ENCODE measurements at places on chromosomes 5 and 9.

- no peak for DNase-seq
Observed at GRCh38 chr5:36298552-36298951, 3.1 kb downstream of the RANBP3L start.

DNA sequence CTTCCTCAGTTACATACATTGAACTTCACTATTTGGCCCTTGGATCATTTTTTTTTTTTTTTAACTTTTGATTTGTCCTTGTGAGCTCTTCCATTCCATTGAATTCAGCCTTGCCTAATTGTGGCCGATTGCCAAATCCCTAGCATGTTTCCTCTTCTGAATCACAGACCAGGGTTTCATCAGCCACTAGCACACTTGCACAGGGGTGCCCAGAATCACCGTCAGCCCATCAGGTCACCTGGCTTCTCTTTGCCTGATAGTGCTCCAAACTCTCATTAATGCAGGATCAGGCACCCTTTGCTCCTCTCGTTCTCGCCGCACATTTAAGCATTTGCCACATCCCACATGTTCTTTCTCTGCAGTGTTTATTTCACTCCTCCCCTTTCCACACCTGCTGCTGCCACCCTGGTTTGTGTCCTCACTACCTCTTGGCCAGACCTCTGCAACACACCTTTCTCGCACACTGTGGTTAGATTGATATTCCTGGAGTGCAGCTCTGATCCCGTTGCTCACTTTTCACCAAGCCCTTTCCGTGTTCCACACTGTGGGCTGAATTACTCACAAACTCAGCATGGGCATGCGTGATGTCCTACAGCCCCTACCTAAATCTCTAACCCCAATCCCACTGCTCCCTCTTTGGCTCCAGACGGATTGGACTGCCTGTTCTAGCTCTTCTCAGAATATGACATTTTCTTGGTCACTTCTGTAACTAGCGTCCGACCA lies 9.8 kb downstream of the PIK3R1 start:
- no peak for DNase-seq

GRCh38 chr5:135993880-135994636 lies 34.7 kb upstream of the TGFBI start:
- DNase-seq = no peak

- no peak for DNase-seq
Observed at GRCh38 chr5:38554403-38554802, 2.0 kb downstream of the LIFR start.

- no peak for DNase-seq
Observed at GRCh38 chr9:113570749-113571711, 107.5 kb downstream of the RGS3 start.

DNA sequence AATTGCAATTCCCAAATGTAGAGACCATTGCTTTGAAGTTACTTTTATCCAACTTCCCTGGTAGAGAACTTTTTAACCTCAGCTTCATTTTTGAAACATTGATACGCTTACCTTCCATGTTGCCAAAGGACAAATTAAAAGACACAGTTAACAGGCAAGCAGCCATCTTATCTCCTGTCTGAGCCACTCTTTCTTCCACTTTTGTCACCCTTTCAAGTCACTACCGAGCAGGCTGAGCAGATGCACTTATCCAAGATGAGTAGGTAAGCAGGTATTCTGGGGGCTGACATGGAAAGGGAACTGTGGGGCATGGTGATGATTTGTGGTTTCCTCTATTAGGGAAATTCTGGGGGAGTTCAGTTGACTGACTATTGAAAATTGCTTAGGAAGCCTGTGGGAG lies 66.7 kb downstream of the DOCK2 start:
- DNase-seq = no peak

- no peak for DNase-seq
Observed at GRCh38 chr5:96001262-96001661, 39.6 kb upstream of the ELL2 start.

DNA sequence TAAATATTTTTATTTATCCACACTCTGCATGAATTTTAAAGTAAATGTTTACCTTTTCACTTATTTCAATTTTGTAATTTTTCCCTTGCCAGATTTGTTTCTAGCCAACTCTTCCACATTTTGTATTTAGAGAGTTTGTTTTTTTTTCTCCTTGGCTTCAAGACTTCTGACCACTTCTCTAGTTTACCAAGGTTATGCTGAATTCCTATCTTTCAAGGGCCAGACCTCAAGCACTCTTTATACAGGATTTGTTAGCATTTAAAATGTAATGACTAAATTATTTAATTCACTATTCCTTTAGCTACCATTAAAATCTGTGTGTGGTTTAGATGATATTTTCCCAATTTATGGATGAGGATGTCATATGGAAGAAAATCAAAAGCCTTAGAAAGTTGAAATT lies 42.5 kb downstream of the MEF2C start:
- DNase-seq = no peak

DNA sequence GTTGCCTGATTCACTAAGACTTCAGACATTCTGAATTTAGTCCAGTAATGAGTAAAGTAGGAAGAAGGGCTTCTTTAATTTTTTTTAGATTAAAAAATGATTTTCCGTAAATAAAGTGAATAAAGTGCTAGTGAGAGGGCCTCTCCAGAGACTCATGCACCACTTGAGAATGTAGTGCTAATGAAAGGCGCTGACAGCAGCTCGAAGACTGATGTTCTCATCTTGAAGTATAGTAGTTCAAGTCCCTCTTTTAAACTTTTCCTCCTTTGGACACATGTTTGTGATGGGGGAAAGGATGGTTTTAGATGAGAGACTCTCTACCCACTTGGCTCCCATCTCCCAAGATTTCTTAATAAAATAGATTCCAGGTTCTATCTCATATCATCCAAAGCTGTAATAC lies 48.5 kb downstream of the G3BP1 start:
- no peak for DNase-seq

- DNase-seq = no peak
Observed at GRCh38 chr5:15522187-15522520, 22.2 kb downstream of the FBXL7 start.

GRCh38 chr5:109516390-109516789 lies 106.6 kb upstream of the PJA2 start:
- no peak for DNase-seq

- DNase-seq = no peak
Observed at GRCh38 chr9:108095496-108095895, 605.9 kb upstream of the KLF4 start.

GRCh38 chr5:4518903-4519672 lies 621.0 kb upstream of the ADAMTS16 start:
- no peak for DNase-seq

DNA sequence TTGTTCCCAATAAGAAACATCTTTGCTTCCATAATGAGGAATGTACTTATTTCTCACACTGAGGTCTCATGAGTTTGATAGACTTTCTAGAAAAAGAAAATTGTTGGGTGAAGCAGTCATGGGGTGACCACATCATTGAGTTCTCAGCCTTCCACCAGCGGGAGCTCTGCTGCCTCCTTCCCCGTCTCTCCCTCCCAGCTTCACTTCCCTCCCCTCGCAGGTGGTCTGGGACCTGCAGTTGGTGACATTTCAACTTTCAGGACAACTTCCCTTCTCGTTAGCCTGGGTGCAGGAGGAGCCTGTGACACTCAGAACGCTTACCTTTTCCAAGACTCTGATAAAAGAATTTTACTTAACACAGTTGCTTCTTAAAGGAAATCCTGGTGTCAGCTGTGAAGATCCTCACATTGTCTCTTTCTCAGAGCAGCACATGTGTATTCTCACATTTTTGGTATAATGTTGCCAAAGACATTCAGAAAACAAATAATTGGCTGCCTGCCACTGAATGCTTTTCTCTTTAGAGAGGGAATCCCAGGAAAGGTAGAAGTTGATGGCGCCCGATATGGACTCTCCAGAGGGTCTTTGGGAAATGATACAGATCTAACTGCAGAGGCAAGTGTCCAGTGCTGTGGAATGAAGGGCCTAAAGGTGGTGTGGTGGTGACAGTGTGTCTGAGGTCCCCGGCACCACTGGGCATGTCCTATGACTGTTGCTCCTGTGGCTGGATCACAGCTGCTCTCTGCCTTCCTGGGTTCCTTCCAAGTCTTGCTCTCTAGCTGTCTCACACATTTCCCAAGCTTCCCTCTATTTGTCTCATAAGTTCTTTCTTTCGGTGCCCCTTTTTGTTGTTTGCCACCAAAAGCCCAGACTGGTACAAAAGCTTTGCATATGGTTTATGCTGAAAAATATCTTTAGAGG lies 238.1 kb downstream of the GAS1 start:
- DNase-seq = no peak

DNA sequence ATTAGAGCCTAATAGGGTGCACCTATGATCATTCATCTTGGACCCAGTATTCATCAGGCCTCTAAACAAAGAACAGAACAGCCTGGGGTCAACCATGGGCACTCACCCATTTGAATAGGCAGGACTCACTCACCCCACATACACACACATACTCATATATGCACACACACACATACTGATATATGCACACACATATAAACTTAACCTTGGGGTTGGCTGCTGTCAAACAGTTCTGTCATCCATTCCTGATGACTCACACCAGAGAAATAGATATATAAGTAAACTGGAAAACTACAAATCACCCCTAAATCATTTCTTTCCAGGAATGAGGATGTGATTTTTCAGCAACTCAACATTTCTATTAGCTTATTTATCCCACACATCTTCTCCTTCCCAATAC lies 51.3 kb downstream of the ARL15 start:
- no peak for DNase-seq

- no peak for DNase-seq
Observed at GRCh38 chr5:158423623-158424200, 564.8 kb upstream of the CLINT1 start.

DNA sequence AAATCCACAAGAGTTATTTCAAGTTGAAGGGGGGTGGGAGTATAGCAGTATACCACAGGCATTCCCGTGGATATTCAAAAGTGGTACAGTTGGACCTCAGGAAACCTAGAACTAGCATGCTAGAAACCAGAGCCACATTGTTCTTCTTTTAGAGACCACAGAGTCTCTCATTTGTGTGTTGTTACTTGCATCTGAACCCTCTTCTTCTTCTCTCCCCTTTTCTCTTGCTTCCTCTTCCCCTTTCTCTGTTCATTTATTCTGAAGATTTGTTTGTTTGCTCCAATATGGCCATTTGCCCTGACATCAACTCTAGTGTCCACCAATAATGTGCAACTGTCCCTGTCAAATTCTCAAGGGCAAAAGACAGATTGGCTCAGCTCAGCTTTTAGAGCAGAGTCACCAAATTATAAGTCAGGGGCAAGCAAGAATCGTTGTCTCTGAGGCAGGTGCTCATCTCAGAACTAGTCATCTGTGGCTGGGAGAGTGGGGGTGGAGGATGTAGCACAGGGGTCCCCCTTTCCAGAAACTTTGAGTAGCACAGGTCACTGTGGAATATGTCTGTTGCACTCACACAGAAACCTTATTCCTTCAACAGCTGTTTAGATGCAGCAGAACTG lies 321.1 kb downstream of the ARRDC3 start:
- no peak for DNase-seq

GRCh38 chr9:84442712-84443111 lies 102.2 kb upstream of the SLC28A3 start:
- DNase-seq = no peak

GRCh38 chr5:14142202-14142826 lies 828 bp upstream of the TRIO start:
- DNase-seq = no peak

- DNase-seq = no peak
Observed at GRCh38 chr5:124919747-124920525, 173.5 kb upstream of the ZNF608 start.

GRCh38 chr5:14890846-14891245 lies 19.3 kb upstream of the ANKH start:
- no peak for DNase-seq

DNA sequence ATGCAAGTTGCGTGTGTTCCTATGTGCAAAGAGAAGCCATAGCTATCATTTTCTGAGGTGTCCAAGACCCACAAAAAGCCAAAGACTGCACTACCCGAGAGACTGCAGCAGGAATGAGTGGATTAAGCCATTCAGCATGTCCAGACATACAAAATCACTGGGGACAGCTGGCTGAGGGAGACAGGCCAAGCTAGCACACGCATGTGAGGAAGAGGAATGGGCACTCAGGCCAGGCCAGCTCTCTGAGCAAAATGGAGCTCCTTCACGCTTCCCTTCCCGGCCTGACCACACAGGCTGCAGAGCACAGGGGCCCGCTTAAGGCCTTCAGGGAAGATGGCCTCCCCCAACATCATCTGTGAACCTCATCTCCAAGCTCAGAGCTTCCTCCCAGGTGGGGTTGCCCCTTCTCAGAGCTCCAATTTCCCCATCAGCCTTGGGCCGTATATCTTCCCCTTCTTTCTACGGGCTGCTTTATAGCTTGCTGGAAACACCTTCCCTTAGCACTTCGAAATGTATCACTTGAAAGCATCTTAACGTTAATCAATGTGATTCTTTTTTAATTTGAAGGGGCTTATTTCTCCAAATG lies 8.4 kb downstream of the DCANP1 start:
- DNase-seq = no peak

DNA sequence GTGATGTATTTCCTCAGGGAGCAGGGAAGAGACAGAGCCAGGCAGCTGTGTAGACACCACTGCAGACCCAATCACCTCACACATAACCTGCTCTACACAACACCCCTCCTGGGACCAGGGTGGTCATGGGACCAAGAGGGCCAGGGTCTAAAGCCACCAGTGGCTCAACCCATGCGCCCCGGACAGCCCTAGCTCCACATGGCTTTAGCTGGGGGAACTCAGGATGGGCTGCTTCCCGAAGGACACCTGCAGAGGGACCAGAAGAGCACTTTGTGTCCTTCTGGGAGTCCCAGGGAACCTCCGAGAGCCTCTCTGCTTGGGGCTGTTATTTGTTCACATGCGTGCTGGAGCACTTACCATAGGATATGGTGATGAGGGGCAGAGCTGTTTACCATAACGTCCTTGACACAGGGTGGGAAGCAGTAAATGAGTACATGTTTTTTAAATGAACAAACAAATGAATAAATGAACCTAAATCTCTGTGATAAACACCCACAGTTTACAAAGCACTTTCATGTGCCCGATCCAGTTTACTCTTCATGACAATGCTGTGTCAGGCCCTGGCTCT lies 12.3 kb downstream of the SEPTIN8 start:
- no peak for DNase-seq

DNA sequence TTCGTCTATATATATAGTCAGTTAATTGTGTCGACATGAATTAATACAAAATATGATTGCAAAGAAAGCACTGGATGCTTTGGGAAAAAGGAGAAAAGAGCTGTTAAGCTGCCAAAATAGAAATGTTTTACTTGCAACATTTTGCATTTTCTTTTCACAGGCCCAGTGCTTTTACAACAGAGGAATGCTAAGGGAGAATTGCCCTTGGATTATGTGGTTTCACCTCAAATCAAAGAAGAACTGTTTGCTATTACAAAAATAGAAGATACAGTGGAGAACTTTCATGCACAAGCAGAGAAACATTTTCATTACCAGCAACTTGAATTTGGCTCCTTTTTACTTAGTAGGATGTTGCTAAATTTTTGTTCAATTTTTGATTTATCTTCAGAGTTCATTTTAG lies 76.2 kb downstream of the SLF1 start:
- DNase-seq = no peak

- no peak for DNase-seq
Observed at GRCh38 chr9:34992376-34992951, 2.9 kb downstream of the DNAJB5 start.

DNA sequence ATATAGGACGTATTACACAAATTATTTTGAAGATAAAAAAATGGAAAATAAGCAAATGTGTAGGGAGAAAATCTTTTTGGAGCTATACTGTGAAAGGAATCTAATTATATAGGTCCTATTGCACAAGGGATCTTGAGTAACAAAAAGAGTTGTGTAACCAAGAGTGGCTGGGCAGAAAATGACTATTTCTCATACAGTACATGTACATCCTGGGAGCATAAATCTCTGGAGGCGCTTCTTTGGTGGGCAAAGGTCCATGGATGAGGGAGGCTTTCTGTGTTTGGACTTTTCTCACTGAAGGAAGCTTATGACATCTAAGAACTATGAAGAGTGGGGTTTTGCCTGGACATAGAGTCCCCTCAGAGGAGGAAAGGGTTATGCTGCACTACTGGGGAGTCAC lies 29.8 kb downstream of the ANKS6 start:
- DNase-seq = no peak

Measured in T-helper 1 cell (primary cell).